ENCODE measurements at places on chromosomes 11 and 22.

GRCh38 chr11:82355313-82355823 is 378.3 kb downstream of the FAM181B start:
- DNase-seq: no peak

GRCh38 chr11:110527146-110527545 is 97.4 kb downstream of the FDX1 start:
- no peak for DNase-seq

DNA sequence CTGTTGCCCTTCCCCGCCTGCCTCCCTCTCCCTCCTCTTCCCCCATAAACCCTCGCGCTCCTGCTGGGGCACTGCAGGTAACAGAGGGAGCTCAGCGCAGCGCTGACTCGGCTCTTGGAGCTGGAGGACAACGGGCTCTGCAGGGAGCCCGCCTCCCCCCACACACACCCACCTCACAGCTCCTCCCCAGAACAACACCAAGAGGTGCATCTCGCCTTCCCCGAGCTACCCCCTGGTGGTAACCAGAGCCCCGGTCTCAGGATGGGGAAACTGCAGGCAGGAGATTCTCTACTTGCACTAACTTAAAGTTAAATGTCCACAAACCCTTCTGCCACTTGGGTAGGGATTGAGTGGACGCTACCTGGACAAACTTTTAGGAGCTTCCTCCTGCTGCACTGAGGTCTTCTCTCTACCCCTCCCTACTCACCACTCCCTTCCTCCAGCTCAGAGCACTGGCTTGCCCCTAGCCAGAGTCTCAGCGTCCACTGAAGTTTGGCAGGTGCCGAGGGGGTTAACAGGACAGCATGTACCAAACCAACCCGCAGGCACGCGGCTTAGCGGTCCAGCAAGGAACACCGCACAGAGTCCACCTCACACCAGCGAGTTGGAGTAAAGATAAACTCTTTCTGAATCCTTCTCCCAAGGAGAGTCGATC is 4.0 kb upstream of the SCN4B start:
- DNase-seq: peak; percentile 58

GRCh38 chr11:17629113-17629512 is 82.1 kb downstream of the OTOG start:
- no peak for DNase-seq

DNA sequence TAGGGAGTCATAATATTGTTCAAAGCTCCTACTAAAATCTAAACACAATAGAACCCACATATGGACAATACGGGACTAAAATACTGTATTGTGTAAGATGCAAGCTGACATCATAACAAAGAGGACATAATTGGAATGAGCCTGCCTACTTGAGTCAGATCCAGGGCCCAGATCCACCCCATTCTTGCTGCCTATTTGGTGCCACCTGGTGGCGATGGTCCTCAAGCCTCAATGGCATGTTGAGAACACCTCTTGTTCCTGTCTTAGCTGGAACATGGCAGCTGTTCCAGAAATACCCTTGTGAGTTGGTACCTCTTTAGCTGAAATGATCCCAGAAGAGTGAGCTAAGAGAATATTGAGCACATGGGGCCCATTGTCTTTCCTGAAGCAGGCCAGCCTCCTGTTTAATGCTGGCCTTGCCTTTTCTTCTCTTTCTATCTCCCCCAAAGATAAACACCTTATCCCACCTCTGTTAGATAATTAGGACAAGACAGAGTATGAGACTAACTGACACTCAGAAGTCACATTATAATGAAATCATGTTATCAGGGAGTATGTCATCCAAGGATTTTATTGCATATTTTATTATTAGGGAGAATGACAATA is 680.9 kb upstream of the ANO5 start:
- peak; percentile 79 for DNase-seq

GRCh38 chr22:48880749-48881148 is 946.9 kb downstream of the BRD1 start:
- no peak for DNase-seq

GRCh38 chr11:134332189-134332631 is 422 bp downstream of the GLB1L2 start:
- peak; percentile 66 for DNase-seq

DNA sequence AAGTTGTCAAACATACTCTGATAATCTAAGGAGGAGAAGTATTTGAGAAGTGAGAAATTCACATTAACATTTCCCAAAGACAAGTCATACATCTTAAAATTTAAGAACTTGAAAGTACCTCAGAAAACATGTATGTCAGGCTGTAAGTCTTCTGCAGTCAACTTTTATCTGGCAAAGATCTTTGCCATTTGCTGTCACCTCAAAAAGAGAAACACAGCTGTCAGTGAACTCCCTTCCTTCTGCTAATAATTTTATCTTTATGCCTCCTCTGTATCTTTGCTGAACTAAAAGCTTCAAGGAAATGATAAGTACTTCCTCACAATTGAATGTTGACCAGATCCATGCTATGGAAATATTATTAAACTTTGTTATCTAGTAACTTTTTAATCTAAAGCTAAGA is 18.7 kb downstream of the TTC17 start:
- DNase-seq: no peak

DNA sequence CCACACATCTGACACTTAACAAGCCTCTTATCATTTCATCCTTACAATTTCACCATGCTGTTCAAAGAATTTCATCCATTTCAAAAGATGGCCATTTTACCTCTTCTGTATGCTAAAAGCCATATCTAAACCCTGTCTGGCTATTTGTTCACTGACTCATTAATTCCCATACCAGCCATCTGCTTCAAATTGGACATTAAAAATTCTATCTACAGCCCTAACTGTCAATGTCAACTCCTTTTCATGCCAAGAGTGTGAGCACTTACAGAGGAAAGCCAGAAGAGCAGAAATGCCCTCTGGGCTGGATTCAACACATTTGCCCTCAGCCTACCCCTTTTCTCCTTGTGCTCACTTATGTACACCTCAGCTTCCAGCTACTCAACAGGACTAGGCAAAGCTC is 59.2 kb downstream of the SYTL2 start:
- DNase-seq: no peak

DNA sequence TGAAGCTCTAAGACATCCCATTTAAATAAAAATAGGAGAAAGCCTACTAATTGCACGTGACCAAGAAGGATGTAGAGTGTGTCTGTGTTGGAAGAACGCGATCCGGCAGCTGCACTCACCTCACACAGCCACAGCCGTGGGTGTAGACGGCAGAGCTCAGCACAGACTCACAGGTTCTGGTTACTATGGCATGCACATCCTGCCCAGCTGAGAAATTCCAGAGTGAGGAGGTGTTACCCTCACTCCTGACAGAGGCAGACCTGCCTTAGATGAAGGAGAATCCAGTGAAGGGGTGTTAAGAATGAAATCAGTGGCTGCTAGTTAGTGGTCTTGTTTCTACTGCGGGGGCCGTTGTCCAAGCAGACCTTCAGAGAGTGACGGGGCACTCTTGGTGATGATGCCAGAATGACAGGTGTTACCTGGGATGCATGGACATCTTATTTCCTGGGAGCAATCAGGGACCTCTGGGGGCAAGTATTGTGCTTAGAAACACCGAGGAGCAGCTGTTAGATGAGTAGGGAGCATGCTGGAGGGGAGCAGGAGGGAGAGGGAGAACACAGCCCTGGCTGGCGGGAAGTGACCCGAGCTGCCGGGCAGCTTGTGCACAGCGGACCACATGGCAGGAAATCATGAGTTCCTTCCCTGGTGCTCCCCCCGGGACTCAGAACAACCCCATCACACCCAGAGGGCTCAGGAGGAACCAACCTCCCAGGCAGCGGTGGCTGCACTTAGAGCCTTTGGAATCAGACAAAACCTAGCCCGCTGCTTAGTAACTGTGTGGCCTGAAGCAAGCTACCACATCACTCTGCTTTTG is 12.3 kb downstream of the KCNJ5 start:
- no peak for DNase-seq

DNA sequence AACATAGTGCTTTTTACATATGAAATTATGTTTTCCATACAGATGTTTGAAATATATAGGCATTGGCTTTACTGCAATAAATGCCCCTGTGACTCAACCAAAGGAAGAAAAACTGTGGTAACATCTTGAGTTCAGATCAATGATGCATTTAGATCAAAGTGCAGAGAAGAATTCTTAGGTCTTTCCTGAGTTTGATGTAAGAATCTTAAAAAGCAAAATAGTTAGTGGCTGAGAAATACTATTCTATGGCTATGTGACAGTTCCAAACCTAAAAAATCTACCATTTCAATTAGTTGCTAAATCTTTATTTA is 93.7 kb downstream of the SOX6 start:
- no peak for DNase-seq

Data from Caco-2 (cell line).